Endothelial cell (in vitro differentiated cells): ENCODE measurements at places on chromosomes 1 and 21.

DNA sequence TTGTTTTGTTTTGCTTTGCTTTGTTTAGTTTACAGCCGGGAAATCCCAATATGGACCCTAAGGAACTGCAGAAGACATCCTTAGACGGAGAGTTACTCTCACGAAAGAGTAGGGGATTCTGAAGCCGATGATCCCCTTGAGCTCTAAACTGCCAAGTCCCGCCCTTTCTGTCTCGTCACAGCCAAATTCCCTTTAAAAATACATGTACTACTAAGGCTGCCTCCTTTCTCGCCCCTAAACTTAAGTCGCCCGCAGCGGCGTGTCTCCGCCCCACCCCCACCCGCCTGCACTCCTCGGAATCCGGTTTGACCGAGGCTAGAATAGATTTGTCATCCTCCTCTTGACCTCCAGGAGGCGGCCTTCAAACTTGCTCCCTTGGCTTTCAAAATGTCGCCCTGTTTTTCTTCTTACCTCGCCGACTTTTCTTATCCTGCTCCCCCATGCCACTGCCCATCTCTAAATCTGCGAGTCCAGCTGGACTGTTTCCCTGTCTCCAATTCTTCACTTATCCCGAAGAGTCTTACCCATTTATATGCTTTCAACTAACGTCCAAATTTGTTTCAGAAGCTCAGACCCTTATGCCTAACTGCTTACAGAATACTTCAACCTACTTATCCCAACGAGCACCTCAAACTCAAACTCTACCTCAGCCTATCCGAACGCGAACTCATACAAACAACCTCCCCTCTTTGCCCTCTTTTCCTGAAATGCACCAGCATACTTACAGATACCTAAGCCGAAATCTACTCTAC, 10.9 kb upstream of the BOLA1 start:
- peak; percentile 76 for DNase-seq

DNA sequence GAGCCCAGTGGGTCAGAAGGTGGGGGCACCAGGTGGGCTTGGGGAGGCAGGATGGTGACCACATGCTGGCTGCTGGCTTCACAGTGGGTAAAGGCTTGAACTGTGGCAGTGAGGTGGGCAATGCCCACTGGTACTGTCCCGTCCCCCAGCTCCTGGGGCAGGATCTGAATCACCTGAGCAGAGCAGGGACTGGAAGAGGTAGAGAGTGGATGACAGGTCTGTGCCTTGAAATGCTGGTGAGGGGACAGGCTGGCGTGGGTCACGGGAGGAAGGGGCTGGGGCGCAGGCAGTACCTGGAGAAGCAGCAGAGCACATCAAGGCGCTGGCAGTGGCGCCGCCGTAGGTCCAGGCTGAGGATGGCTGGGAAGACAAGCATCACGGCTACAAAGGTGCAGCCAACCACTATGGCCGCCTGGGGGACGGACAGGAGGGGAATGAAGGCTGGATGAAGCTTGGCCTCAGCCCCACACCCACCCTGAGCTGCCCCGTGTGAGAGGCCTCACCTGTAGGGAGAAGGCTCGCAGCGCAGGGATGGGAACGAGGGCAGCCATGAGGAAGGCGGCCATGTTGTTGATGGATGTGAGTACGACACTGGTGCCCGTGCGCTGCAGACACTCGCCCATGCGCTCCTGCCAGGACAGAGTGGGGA, 14.9 kb downstream of the PTCH2 start:
- DNase-seq = no peak

DNA sequence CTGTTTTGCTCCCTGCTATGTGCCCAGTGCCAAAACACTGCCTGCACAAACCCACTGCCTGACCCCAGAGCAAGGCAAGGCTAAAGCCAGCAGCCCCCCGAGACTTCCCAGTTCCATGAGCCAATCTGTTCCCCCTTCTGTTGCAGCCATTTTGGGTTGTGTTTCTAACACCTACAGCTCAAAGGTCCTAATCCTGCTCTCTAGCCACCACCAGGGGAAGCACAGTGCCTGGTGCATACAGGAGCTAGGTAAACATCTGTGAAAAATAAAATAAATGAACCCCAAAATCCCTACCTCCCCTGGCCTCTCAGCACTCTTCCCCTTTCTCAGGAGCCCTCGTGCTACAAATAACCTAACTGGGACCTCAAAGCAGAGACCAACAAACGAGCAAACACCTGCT, 190.2 kb downstream of the MATN1 start:
- no peak for DNase-seq

- DNase-seq = no peak
Observed at GRCh38 chr1:210978316-210978973, 155.5 kb downstream of the KCNH1 start.
